ENCODE measurements at places on chromosomes 6 and 20.
A peak's percentile ranks its signal among the peaks of the same experiment; 100 is the strongest.

DNA sequence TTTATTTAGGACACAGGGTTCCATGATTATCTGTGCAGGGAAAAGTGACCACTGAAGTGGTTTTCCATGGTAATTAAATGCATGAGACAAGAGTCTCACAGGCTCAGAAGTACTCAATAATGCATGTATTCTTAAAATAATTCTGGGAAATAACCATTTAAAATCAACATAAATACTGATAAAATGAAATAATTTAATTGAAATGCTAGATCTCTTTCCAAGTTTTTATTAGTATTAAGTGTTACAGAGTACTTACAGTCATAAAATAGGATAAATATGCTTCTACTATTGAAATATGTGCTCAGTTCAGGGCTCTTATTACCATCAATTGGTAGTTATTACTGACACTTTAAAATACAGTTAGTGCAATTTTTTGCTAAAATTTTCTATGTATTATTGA lies 916.0 kb upstream of the GJE1 start:
- DNase-seq, result no peak

DNA sequence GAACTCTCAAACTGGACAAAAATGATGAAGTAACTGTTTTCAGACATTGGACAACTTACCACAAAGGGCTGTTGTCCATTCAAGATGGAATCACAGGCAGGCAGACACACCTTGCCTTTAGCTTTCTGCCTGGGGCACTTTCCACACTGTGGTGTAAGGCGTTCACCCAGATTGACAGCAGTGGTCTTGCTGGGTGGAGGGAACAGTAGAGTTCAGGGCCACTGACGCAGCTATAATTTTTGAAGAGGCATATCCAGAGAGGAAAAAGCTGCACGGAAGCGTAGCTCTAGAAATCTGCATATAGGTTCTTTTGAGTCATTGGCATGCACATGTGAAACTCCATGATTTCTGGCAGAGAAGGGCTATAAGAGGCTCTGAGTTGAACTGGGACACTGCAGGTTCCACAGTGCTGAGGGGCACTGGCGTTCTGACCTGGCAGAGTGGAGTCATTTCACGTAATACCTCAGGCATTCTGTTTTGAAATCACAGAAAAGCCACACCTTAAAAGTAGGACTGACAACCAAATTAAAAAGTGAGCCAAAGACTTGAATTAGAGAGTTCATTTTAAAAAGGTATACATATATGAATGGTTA lies 105.0 kb upstream of the EDN1 start:
- DNase-seq, result no peak

GRCh38 chr6:131122007-131122406 lies 13.3 kb upstream of the AKAP7 start:
- no peak for DNase-seq

DNA sequence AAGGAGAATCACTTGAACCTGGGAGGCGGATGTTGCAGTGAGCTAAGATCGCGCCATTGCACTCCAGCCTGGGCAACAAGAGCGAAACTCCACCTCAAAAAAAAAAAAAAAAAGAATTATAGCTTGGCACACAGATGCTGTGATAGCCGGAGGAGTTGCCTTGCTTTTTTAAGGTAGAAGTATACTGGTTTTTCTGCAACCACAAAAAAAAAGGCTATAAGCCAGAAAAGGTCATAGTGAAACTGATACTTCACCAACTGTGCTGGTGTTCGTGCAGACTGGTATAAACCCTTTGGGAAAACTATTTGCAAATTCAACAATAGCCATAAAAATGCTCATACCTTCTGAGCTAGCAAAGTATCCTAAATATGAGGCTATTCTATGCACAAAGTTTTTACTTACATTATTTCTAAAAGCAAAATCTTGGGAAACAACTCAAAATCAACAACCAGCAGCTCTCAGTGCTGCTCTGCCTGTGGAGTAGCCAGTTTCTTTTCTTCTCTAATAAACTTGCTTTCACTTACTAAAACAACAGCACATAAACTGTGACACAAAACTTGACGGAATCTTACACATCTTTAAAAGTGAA lies 44.0 kb downstream of the B4GALT5 start:
- DNase-seq, result peak; percentile 15
